Right renal cortex interstitium (tissue), 3 donors: ENCODE measurements at places on chromosomes 12 and 14.

GRCh38 chr14:71063351-71063750 lies 156.1 kb downstream of the PCNX1 start:
- DNase-seq = no peak

DNA sequence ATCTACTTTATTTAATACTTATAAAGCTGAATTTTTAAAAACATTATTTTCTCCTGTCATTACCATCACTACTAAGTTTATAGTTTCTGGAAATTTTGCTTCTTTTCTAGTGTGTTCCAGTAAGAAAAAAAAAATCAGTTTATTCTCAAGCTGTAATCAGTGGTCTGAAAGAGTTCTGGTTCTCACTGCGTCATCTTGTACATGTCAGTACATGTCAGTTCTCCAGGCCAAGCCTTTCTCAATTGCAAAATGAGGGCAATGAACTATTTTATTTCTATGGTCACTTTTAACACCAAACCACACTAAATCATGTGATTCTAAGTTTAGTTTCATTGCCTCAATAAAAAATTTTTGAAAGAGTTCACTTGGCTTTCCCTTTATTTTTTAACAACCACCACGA lies 468.9 kb upstream of the LRFN5 start:
- no peak for DNase-seq

- no peak for DNase-seq
Observed at GRCh38 chr12:82609234-82609914, 77.3 kb upstream of the TMTC2 start.

GRCh38 chr12:59928416-59928815 lies 332.6 kb downstream of the SLC16A7 start:
- no peak for DNase-seq

- DNase-seq = no peak
Observed at GRCh38 chr12:75183967-75184366, 25.7 kb downstream of the KCNC2 start.

GRCh38 chr14:68027276-68027675 lies 207.7 kb downstream of the RAD51B start:
- no peak for DNase-seq

DNA sequence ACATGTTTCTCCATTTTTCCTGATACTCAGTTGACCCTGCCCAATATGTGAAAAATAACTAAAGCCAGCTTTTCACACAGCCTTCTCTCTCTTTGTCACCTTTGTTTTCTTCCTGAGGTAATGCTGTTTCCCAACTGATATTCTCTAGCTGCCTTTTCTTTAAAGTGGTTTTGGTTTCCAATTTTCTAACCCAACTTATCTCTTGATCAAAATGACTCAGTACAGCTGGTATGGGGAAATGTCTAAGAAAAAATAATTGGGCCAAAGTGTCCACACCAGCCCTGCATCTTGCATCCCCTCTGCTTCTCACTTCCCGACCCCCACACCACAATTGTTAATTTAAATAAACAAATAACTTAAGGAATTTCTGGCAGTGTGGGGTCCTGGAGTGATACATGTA lies 193.8 kb downstream of the SYT1 start:
- no peak for DNase-seq
